ENCODE measurements at places on chromosomes 1 and 21.

GRCh38 chr1:167297222-167298214, 76.8 kb downstream of the POU2F1 start:
- no peak for DNase-seq

DNA sequence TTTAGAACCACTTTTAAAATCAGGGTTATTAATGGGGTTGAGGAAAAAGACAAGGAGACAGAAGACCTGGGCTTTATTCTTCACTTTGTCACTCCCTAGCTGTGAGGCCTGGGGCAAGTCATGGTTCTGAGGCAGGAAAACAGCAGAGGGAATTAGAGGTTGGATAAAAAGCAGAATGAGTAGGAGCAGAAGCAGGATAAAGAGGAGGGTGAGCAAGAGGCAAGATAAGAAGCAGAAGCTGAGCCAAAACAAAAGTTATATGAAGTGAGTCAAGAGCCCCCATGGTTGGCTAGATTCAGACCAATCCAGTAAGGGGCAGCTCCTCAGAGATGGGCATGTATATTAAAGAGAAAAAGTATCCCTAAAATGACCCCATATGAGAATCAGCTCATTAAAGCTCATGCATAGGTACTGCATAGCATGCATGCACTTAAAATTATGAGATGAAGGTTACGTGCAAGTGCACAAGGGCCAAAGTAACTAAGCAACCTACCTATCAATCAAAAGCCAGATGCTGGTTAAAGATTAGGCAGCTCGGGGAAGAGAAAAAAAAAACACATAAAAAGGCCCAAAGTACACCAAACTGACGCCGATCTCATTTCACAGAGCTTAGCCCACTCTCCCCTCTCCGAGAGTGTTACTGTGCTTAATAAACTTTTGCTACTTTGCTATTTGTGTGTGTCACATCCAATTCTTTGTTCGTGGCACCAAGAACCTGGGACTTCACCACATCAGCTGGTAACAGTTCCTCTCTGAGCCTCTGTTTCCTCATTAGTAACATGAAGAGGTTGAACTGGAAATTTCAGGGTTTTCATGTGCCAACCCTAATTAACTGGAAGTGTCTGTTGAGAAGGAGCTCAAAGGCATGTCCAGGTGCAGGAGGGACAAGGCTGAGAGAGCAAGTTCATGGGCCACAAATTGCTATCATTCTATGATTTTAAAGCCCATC, 2.2 kb downstream of the AVPR1B start:
- DNase-seq = no peak

- no peak for DNase-seq
Observed at GRCh38 chr1:31795096-31795675, 20.6 kb downstream of the SPOCD1 start.

GRCh38 chr21:43611598-43612369, 47.5 kb downstream of the HSF2BP start:
- DNase-seq = no peak

GRCh38 chr21:17834639-17835354, 15.6 kb upstream of the C21orf91 start:
- no peak for DNase-seq

- DNase-seq = no peak
Observed at GRCh38 chr1:100584761-100585745, 47.1 kb downstream of the GPR88 start.

- DNase-seq = no peak
Observed at GRCh38 chr1:169109561-169110134, 3.2 kb downstream of the ATP1B1 start.

DNA sequence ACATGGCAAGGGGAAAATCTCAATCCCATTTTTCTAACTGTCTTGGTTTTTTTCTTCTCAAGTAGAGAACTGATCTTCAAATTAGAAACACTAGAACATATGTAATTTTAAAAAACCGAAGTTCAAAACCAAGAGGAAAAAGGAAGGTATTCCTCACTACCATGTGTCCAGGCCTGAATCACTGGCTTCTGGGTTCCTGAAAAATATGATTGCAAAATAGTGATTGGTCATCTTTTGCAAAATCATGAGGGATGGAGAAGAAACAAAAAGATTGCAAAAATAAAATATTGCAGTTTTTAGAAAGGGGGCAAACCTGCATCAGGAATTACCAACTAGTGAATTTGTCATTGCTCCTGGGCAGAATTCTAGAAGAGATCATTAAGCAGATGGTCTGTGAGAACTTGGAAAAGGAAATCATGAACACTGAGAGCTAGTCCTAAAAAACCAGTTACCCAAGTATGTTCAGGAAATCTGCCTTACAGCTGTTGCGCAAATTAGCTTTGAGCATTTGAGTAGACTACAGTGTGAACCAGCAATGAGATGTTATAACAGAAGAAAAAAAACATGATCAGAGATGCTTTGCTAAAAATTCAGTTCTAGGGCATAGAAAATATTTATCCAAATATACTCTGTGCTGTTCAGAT, 49.4 kb downstream of the SPATA46 start:
- no peak for DNase-seq

GRCh38 chr1:33005838-33006421, 30.8 kb downstream of the AK2 start:
- no peak for DNase-seq

GRCh38 chr1:175935566-175936115, 192.2 kb upstream of the TNR start:
- DNase-seq = no peak

DNA sequence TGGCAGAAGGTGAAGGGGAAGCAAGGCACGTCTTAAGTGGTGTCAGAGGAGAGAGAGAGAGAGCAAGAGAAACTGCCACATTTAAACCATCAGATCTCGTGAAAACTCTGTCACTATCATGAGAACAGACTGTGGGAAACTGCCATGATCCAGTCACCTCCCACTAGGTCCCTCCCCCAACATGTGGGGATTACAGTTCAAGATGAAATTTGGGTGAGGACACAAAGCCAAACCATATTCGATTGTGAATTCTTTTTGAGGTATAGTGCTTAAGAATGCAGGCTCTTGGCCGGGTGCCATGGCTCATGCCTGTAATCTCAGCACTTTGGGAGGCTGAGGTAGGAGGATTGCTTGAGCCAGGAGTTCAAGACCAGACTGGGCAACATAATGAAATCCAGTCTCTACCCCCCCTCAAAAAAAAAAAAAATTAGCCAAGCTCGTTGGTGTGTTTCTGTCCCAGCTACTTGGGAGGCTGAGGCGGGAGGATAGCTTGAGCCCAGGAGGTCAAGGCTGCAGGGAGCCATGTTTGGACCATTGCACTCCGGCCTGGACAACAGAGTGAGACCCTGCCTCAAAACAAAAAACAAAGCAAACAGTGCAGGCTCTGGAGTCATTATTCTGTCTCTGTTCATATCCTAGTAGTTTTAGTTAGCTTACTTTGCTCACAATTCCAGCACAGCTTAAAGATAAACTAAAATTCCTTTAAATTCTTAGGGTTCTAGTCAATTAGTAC, 6.0 kb downstream of the ZCCHC17 start:
- DNase-seq = no peak

GRCh38 chr1:201666102-201666501, 127.2 kb downstream of the NAV1 start:
- no peak for DNase-seq

GRCh38 chr1:56819387-56819899, at the start of gene FYB2:
Gene FYB2 (minus strand): TSS chr1:56819404. CDS start chr1:56819290, 114 bp downstream.
- DNase-seq = no peak

DNA sequence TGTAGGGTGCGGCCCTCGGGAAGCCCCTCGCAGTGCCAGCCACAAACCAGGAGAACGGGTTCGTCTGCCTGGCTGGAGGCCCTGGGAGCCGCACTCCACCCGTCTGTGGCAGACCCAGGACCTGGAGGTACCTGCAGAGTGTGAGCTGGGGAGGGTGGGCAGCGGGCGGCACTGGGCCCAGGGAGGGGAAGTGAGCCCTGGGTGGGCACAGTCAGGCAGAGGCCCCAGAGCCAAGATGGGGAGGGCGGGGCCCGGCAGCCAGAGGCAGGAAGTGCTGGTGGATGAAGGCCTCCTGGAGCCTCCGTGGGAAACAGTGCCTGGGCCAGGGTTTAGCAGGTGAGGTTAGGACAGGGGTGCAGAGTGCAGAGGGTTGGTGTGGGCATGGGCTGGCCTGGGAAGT, 4.0 kb upstream of the PEX10 start:
- no peak for DNase-seq

DNA sequence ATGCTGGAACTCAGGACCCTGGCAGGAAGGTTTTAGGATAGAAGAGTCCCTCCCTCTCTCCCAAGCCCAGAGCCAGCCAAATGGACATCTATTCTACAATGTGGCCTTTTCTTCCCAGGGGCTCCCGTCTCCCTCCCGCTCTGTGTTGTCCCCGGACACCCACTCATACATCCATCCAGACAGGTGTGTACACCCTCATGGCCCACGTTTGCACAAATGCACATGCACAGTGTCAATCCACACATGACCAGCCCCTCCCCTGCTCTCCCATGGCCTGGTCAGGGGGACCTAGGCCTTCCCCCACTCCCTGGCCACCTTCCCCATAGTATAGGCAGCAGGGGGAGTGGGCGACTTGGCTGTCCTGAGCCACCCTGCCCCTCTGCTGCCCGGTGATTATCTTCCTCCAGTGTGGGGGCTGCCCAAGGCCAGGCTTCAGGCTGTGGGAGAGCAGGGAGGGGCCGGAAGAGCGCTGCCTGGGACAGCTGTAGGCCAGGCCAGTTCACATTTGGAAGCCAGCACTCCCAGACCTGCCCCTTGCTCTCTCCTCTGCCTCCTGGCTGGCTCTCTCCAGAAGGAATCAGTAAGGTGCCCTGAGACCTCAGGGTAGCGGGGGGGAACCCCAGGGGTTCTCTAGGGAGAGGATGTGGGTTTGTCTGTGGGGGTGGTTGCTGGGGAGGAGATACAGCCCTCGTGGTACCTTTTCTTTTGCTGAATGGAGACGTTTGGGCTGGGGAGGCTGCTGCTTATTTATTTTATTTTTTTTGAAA, 4.1 kb upstream of the PTPN7 start:
- DNase-seq = no peak

GRCh38 chr1:53458634-53459033, 565 bp upstream of the DMRTB1 start:
- no peak for DNase-seq

DNA sequence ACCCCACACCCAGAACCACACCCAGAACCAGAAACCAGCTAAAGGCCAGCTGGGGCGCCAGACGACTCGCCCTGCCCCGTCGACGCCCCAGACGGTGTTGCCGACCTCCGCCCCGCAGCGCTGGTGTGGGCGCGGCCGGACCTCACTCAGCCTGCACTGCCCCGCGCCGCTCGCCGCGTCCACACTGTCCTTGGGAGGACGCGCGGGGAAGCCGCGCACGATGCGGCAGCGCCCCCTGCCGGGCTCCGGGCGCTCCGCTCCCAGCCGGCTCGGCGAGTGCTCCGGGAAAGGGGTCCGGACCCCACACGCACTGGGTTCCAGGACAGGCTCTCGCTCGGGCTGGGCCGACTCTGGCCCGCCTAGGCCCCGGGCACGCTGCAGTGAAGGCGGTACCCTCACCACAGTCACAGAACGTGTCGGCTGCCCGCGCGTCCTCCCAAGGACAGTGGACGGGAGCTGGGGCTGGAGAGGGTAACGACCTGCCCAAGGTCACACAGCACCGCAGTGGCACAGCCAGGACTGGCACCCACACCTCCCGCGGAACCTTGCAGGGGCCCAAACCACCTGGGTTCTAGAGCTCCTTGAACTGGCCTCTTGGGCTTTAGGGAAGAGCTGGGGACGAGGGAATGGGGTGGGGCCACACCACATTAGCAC, 90.2 kb downstream of the DMRTA2 start:
- peak; percentile 26 for DNase-seq

DNA sequence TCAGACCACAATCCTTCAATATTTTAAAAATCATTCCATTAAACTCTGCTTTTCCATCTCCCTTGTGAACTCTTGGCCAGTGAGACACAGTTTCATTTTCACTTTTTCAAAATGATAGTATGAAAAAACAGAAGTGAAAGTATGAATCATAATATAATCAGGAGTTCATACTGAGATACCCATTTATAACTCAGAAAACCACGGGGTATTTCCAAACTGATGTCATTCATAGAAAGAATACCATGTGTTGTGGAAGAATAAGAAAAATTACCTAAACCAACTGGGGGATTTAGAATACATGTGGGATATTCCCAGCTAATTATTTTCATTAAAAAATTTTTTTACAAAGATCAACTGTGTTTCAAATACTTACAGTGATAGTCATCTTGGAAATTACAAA, 149.9 kb downstream of the MRPL39 start:
- no peak for DNase-seq

DNA sequence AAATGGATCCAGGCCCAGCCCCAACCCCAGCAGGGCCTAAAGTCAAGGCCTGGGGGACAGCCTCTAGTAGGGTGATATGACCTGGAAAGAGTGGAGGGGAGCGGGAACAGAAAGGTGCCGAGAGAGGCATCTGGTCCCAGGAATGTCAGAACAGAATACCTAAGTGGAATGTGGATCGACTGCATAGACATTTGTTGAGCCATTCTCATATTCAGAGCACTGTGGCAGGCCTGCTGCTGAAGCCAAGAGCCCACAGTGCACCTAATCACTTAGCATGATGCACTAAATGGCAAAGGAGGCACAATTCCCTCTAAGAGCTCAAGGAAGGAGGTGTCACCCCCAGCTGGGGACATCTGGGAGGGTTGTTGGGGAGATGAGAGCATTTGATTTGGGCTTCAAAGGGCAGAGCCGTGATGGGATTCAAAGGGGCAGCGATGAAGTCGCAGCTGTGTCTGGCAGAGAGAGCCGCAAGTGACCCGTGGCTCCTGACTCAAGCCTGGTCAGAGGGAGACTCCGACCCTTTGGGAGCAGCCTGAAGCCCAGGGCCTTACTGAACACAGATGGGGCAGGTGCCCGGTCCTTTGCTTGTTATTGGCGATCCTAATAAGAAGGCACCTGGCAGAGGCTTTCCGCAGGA, 8.6 kb upstream of the PKP1 start:
- no peak for DNase-seq

GRCh38 chr1:232287676-232288569, 342.0 kb downstream of the SIPA1L2 start:
- no peak for DNase-seq

- DNase-seq = no peak
Observed at GRCh38 chr1:79811173-79811572, 804.6 kb upstream of the ADGRL4 start.

DNA sequence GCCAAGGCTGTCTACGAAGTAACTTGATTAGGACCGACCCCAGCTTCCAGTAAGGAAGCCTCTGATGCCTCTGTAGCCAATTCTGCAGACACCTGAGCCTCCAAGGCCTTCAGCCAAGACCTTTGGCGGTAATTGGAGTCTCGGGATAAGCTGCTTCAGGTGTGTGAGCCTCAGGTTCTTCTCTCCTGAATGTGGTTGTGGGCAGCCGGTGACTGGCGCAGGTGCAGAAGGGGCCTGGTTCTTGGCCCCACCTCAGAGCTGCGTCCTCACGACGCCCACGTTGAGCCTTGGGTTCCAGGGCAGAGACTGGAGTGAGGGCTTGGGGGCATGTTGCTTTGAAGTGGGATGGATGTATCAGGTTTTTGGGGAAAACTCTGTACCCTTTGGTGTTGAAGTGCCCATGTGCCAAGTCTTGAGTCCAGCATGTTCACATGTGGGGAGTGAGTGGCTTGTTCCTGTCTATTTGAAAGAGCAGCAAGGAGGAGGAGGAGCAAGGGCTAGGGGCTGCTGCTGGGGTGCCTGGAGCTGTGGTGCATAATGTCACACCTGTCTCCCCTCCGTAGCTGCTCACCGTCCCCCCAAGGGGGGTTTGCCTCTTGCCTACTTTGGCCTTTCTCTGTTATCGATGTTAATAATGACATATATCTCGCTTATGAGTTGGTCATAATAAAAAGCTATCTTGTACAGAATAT, 1.4 kb downstream of the PSEN2 start:
- DNase-seq = no peak

- DNase-seq = no peak
Observed at GRCh38 chr1:172431721-172432192, 11.3 kb downstream of the C1orf105 start.

Measured in stimulated activated CD8-positive, alpha-beta memory T cell treated with anti-CD3 and anti-CD28 coated beads, Interleukin-15, amount 100 ng/mL, for 24 hours (primary cell).